KG1 (cell line): ENCODE measurements at places on chromosomes 4 and X.

DNA sequence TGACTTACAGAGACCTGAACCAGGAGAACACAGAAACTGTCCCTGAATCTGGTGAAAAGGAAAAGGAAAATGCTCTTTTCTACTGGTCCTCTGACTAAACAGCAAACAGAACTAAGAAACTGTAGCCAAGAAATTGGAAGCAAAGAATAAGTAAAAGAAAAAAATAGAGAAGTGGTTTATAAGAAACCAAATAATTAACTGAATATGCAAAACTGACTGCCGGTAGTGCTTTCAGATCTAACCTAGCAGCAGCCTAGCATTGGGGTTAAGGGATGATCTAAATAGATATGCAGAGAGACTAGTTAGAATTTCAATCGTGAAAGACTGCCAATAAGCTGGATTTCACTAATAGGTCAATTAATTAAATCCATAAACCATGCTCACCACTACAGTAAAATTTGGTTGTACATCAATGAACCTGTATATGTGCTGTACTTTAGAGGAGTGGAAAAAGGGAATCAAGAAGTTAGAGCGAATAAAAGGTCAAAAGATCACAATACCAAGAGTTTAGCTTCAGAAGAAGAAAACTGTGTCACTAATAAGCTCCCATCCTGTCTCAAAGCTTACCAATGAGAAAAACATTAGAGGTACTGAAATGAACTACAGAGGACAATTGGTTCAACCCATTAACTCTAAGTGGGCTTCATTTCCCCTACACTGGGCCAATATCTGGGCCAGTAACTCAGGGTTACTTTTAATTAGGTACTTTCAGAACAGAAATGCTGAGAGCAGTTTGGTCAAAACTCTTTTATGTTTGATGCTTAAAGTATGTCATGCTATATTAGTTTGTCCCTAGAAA lies 53.6 kb downstream of the KLHL13 start:
- DNase-seq = no peak

- no peak for DNase-seq
Observed at GRCh38 chrX:41066391-41066790, 18.9 kb upstream of the USP9X start.

GRCh38 chrX:107691024-107691448 lies 62.7 kb downstream of the PRPS1 start:
- no peak for DNase-seq

GRCh38 chr4:150874338-150875226 lies 140.5 kb downstream of the LRBA start:
- DNase-seq = no peak

- DNase-seq = no peak
Observed at GRCh38 chrX:8760021-8760420, 28.1 kb upstream of the ANOS1 start.

DNA sequence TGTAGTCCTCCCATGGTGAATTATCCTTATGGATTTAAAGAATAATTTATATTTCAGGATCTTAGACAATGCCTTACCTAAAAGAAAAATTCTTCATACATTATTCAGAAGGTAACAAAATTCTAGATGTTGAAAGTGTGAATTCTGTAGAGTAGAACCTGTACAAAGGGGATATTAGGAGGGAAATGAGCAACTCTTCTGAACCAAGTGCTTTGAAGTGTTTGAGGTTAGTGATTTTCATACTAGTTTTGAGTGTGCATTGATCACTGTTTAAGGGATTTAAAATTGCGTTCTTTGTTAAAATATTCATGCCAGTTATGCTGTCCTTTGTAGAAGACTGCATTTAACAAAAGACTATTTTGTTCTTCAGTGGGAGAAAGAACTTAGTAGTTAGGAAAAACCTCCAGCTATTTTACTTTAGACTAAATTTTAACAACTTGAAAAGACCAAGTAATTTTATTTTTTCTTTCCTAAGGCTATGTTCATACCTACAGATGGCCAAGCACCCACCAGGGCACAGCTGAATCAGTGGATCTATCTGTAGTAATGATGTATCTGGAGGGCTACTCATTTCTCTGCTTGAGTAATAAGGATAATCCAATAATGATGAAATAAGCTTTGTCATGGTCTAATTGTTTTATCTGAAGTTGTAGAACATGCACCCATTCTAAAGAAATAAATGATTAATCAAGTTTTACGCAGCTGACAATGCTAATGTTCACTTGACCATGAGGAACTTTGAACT lies 134.3 kb upstream of the RPS6KA6 start:
- no peak for DNase-seq

- no peak for DNase-seq
Observed at GRCh38 chrX:110426155-110426504, 67.5 kb downstream of the RTL9 start.

- no peak for DNase-seq
Observed at GRCh38 chrX:6257025-6257424, 28.4 kb upstream of the NLGN4X start.

DNA sequence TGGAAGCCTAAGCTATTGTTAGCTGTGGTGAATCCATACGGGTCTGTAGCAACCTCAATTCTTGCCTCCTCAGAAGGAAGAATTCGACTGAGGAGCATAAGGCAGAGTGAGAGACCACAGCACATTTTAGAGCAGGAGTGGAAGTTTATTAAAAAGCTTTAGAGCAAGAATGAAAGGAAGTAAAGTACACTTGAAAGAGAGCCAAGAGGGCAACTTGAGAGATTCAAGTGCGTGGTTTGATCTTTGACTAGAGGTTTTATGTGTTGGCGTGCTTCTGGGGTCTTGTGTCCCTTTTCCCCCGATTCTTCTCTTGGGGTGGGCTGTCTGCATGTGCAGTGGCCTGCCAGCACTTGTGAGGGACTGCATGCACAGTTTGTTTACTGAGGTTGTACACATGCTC lies 880.6 kb upstream of the INTU start:
- DNase-seq = no peak

DNA sequence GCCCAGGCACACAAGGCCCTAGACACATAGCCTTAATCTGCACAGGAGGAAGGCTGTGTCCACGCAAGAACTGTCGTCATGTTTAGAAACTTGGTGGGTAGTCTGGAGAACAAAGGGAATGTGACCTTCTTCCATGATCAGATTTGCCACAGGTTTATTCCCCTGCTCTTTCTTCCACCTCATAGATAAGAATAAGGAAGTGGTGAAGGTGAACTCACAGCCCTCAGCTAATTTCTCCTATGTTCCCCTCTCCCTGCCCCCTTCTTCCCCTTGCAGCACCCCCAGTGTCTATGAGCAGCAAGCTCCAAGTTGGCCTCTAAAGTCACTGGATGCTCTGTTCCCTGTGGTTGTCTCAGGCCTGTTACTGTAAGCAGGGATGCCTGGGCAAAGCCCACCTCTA lies 39.8 kb upstream of the LAS1L start:
- DNase-seq = no peak

DNA sequence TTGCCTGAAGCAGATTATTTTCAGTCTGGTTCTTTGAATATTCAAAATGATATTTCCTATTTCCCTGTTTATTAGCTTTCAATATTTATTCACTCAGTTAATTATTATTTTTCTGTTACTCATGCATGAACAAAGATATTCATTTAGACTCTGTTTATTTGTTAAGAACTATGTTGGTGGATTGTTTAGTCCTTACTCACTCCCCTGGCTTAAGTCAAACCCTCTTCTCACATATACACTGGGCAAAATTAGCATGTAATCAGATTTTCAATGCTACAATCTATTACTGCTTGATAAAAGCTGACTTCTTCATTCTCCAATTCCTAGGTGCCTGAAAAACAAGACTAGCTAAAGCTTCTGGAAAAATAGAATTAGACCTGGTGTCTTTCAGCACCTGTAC lies 335.8 kb downstream of the FAT4 start:
- no peak for DNase-seq

DNA sequence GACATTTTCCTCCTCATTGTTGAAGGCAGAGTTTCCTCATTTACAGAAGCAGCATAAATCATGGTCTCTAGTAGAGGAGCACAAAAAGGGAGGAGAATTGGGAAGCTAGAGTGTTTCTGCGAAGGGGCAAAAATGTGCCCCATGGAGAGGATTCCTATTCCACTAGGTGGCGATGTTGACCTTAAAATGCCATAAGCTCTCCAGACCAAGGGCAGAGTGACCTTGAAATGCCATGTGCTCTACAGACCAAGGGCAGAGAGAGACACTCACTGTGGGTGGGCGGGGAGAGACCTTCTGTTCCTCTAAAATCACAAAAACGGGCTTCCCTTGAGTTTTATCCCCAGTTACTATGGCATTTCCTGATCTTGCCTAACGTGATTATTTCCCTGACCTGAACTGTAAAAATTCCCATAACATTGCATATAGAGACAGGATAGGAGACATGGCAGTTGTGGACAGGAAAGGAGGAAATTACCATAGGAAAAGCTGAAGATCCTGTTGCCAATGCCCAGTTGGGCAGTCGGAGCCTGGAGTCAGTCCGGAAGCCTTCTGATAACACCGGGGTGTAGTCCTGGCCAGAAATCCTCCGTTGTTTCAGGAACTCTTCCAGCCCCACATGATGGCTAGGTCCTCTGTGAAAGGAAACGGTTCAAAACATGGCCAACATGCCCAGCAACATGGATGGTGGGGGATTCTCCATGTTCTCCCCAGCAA lies 567.7 kb downstream of the MAGEB5 start:
- DNase-seq = no peak

DNA sequence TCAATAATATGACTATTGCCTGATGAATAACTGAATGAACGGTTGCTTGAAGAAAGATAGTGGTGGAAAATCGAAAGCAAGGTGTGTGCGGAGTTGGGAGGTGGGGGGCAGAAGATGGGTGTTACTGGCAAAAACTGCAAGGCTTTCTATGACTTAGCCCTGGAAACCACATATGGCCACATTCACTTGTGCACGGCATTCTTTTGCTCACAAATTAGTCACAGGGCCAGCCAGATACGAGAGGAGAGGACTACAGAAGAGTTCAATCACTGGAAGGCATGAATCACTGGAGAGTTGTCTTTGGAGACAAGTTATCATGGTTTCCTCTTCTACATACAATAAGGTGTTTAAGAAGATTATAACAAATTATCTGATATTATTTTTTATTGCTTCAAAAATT lies 626.5 kb upstream of the CPEB2 start:
- no peak for DNase-seq

DNA sequence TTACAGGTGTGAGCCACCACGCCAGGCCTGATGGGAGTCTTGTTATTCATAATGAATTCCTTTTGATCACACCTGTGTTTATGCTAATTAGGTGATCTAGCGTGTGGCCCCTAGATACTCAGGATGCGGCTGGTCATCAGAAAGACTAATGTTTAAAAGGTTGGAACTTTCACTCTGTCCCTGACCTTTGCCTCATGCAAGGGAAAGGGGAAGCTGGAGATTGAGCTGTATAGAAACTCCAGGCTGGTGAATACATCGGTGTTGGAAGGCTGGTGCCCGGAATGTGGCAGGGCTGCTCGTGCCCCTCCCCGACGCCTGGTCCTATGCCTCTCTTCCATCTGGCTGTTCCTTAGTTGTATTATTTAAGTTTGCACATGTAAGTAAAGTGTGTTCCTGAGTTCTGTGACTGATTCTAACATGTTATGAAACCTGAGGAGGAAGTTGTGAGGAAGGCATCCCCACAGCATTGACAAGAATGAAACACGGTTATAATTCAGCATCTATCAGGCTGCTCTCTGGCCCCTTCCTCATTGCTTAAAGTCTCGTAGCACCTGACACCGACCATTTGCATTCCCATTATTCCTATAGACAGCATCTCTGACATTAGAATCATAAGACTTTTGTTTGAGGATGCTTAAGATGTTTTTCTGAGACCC lies 28.9 kb downstream of the CASP3 start:
- no peak for DNase-seq

DNA sequence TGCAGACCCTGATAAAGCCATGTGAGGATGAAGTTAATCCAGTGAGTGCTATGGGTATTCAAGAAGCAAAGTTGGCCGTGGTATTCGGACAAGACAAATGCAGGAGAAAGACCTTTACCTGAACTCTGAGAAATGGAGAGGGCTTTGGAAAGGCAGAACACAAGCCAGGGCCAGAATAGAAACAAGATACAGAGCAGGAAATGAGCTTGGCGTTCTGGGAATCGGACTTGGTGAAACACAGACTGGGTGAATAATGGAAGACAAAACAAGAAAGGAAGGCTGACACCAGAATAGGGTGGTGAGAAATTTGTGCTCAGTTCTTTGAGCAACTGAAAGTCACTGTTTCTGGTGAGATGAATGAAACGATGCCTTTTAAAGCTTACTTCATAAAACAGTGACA lies 83.3 kb downstream of the VEGFC start:
- DNase-seq = no peak

DNA sequence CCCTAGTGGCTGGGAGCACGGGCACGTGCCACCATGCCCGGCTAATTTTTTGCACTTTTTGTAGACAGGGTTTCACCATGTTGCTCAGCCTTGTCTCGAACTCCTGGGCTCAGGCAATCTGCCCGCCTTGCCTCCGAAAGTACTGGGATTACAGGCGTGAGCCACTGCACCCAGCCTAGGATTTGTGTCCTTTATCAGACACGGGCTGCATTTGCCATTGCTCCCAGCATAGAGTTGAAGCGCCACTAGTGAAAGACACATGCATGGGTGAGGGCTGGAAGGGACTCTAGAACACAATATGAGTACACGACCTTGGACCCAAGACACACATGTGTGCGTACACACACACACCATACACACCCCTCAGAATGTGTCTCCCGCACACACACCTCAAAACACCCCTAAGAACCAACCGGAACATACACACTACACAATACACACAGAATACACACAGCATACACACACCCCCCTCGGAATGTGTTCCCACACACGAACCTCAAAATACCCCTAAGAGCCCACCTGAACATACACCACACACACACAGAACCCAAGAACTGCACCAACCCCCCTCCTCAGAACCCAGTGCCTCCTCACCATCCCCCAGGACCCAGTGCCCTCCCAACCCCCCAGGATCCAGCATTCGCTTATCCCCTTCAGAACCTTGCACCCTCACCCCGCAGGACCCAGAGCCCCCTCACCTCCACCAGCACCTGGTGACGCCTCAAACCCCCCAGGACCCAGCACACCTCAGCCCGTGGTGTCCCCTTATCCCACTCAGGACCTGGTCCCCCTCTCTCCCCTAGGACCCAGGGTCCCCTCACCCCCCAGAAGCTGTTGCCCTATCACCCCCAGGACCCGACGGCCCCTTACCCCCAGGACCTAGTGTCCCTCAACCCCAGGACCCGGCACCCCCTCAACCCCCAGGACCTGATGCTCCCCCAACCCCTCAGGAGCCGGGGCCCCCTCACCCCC lies 1.0 kb downstream of the TNIP2 start:
- no peak for DNase-seq

DNA sequence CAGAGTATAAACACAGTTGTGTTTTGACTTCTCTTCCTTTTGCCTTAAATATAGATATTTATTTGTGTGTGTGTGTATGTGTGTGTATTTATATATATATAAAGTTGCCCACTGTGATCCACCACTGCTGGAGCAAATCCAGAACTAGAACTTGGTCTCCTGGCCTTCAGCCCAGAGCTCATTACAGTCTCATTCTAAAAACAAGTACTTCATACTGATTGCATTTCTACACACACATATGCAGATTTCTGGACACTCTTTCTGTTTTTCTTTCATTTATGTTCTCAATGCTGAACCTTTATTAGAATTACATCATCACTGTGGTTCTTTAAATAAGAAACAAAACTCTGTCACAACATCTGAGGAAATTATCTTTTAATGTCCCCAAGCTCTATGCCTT lies 381 bp downstream of the TXK start:
- no peak for DNase-seq

- DNase-seq = no peak
Observed at GRCh38 chr4:82282875-82283274, 90.9 kb downstream of the HNRNPD start.

GRCh38 chr4:7054106-7054880 lies 11.1 kb downstream of the TADA2B start:
- no peak for DNase-seq

GRCh38 chr4:3296651-3297050 lies 3.8 kb downstream of the RGS12 start:
- no peak for DNase-seq

- no peak for DNase-seq
Observed at GRCh38 chr4:1556541-1557220, 127.4 kb downstream of the FAM53A start.
